ENCODE measurements at places on chromosomes 13 and 19.
A peak's percentile ranks its signal among the peaks of the same experiment; 100 is the strongest.

GRCh38 chr19:30219702-30220101, 152.5 kb upstream of the ZNF536 start:
- no peak for DNase-seq

GRCh38 chr19:13070425-13071140, 32.1 kb downstream of the LYL1 start:
- DNase-seq: no peak

- DNase-seq: no peak
Measured at GRCh38 chr19:33227242-33227650, 1.6 kb upstream of the SLC7A10 start.

GRCh38 chr13:102913914-102914313, 68.1 kb downstream of the ERCC5 start:
- DNase-seq: peak; percentile 38

DNA sequence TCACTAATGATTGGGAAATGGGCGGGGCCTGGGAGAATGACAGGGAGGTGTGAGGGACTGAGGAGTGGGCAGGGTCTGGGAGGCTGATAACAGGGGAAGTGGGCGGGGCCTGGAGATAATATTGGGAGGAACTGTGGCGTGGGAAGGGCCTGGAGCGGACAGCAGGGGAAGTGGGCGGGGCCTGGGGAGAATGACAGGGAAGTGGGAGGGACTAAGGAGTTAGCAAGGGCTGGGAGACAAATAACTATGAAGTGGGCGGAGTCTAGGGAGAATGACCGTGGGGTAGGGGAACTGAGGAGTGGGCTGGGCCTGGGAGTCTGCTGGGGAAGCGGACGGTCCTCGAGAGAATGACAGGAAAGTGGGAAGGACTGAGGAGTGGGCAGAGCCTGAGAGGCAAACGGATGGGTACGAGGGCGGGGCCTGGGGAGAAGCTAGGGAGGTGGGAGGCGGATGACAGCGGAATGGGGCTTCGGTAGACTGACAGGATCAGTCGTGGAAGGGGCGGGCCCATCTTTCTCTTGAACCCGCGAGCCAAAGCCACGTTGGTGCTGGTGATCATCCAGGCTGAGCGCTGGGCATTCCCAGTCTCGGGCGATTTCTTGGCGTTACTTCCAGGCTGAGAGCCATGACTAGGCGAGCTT, 14.0 kb upstream of the TUBB4A start:
- DNase-seq: peak; percentile 50

DNA sequence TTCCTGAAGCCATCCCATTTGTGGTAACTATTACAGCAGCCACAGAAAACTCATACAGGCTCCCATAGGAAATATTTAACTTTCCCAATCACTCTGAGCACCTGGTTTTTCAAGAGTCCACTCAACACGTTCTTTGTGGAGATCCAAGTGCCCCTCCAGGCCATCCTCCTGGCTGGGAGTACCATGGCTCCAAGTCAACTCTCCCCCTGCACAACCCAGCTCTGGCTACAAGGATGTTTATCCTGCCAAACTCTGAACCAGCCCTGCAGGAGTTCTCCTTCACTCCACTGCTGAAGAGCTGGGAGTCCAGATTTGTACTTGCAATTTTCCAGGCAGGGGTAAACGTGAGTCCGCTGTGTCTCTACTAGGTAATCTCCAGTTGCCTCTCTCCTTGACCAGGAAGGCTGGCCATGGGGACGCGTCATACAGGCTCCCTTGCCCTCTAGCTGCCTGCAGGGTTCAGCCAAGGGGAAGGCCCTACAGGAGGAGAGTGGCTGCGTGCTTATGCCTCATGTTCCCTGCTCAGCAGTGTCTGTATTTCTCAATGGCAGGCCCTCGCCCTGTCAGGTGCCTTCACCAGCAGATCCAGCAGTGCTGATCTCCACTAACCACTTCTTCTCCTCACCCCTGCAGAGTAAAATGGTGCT, 29.9 kb upstream of the ARGLU1 start:
- no peak for DNase-seq

DNA sequence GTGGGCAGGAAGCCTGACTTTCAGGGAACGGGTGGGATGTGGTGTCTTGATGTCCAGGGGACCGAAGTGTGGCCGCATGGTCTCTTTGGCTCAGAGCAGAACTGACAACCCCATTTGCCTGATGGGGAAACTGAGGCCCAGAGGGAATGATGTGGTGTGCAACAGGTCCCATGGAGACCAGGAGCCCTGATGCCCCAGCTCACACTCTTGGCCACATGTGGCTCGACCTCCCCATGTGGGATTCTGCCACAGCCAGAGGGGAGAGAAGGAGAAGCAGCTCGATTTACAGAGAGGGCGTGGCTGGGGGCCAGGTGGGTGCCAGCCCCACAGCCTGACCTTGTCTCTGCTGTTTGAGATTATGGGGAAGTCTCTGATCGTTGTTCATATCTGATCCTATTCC, 128.1 kb downstream of the TEX29 start:
- DNase-seq: no peak

- DNase-seq: no peak
Measured at GRCh38 chr13:107883561-107884175, 331.7 kb downstream of the LIG4 start.

- DNase-seq: no peak
Measured at GRCh38 chr13:93338906-93339305, 112.3 kb downstream of the GPC6 start.

- no peak for DNase-seq
Measured at GRCh38 chr13:20550799-20551198, 16.2 kb upstream of the IFT88 start.

DNA sequence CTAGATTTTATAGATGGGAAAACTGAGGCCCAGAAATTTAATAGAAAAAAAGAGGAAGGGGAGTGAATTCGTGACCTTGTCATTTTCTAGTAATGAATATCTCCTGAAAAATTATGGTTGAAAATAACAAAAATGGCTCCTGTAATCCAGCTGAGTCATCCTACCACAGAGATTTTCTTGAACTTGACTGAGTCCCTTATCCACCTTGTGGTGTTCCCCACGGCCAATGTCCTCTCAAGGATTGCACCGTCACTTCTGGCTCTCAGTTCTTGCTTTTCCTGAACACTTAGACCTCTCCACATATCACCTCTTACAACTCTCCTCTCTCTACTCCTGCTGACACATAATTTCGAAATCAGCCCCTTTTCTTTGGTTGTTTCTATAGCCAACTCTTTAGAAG, 1.2 kb upstream of the KATNAL1 start:
- DNase-seq: no peak

DNA sequence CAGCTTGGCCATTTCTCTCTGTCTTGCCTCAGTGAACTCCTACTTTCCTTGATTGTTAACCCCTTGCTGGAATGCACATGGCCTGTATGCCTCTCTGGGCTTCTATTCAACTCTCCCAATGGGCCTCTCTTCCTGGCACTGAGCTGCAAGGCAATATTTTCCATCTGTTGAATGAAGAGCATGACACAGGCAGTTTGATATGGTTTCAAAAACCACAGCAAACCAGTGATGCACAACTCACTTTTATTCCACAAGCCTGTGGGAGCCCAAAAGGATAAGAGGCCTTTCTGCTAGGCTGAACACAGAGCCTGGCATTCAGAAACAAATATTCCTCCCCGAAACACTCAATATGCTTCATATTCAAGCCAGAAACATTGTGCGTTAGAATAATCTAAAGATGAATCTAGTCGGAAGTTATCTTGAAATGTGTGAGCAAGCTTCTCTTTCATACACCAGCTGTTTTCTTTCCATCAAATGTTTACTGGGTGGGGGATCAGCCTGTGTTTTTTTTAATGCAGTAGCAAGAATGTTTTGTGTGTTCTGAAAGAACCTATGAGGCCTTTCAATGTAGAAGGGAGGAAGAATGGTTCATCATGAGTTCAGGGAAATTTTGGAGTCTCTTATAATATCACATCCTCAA, 443.1 kb upstream of the SPRY2 start:
- DNase-seq: peak; percentile 3

DNA sequence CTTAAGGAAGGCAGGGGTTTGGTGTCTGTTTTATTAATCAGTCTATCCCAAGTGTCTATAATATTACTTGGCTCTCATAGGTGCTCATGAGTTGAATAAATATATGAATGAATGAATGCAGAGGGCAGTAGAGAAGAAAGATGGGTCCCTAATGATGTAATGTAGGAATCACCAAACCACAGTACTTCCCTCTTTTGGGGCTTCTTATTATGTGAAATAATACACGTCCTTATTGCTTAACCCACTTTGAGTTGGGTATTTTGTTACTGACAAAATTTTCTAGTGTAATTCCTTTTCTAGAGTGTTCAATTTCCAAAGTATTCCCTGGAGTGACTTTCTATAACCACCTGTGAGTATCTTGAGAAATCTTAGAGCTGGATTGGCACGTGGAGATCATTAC, 13.2 kb downstream of the KLK5 start:
- DNase-seq: no peak

- no peak for DNase-seq
Measured at GRCh38 chr13:53759016-53759415, 730.4 kb downstream of the OLFM4 start.

- DNase-seq: no peak
Measured at GRCh38 chr13:27432611-27433210, 8.3 kb downstream of the GTF3A start.

DNA sequence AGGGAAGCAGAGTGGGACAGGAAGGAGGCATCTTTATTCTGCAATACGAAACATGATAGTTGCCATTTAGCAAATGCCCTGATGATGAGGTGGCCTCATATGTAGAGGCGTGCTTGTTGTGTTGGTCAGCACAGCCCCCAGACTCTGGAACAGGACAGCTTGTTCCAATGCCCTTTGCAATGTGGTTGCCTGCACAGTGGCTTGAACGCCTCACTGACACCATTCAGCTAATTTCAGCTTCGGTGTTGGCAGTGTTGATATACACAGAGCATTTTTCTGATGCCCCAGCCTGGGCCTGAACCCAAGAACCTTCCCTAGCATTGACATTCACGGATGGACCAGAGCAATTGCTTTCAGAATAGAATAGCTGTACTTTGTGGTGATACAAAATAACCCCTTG, 133.3 kb downstream of the HS6ST3 start:
- DNase-seq: no peak

GRCh38 chr19:44112802-44113137, 429 bp upstream of the ZNF225 start:
- no peak for DNase-seq

DNA sequence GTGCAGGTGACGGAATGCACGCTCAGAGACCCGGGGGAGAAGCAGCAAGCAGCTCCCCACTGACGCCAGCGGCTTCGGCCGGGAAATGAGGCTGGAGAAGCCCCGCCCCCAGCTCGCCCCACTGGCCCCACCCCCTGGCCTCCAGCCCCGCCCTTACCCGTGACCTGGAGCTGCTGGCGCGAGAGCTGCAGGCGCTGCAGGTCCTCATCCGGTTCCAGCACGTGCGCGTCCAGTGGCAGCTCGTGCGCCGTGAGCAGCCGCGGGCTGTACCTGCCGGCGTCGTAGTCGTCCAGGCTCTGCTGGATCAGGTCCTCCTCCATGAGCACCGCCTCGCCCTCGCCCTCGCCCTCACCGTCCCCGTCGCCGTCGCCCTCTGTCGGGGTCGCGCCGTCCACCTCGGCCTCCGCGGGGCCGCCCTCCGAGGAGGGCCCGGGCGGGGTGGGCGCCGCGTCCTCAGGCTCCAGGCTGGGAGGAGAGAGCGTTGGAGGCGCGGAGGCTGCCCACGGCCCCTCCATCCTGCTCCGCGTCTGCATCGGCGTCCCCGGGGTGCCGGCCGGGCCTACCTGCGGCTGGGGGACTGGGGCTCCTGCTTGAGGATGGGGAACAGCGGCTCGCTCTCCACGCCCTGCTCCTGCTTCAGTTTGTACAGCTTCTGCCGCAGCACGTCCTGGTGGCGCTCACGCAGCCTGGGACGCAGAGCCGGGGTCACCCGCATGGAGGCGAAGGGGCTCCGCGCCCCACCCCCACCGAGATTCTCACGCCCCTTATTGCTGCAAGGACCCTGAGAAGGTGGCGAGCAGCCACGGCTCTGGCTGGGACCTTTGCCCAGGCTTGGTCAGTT, 6.4 kb upstream of the TBXA2R start:
- no peak for DNase-seq

DNA sequence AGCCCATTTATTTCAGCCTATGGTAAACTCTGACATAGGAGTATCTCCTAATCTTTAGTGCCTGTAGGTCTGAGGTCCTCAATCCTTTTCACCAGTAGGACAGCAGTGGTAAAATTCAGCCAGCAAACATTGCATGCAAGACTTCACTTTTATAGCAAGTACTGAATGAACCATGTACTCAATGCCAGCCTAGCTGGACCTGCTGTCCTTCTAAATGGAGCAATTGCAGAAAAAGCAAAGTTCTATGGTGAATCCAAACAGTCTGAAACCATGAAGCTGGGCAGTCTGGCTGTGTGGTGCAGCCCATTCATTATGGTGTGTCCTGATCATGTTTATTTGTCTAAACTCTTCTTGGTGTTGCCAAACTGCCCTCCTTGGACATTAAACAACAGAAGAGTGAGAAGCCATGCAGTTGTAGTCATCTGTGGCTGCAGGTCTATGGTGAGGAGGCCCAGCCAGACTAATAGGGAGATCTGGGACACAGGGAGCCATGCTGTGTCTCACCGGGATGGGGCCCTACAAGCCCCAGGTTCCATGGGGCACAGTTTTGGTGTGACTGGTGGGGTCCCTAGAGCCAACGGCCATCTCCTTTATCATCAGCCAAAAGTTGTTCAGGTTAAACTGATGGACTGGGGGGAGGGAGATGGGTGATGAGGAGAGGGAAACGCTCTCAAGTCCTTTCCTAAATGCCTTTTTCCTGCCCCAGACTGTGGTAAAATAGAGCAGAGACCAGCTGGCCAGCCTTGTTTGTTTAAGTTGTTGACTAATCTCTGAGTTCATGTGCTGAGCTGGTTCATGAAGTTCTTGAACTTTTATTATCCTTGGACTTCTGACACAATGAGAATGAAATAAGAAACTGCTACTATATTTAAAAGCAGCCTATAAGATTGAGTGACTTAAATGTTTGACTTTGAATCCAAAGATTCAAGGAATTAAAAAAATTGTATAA, 20.6 kb upstream of the TNFSF11 start:
- DNase-seq: no peak

DNA sequence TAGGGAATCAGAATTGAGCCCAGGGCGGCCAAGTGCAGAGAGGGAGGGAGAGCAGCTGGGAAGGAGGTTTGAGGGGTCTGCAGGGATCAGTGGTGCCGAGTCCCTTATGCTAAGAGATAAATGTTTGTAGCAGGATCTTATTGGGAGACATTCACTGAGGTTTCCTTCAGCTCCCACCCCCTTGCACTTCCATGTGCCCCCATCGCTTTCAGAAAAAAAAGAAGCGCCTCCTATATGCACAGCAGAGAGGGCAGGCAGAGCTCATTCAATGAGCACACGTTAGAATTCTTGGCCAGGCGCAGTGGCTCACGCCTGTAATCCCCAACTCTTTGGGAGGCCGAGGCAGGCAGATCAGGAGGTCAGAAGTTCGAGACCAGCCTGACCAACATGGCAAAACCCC, 28.0 kb downstream of the CYP4F2 start:
- no peak for DNase-seq

DNA sequence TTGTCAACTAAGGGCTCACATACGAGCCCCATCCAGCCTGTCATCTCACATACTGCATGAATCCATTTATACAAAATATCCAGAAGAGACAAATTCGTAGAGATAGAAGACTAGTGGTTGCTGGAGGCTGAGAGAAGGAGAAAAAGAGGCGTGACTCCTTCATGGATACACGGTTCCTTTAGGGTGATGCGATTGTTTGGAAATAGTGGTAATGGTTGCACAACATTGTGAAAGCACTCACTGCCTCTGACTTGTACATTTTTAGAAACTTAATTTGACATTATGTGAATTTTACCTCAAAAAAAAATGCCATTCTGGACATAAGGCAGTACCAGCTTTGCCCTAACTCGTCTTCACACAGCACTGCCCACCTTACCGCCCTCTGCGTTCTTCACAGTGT, 27.3 kb downstream of the IGFL1 start:
- no peak for DNase-seq
